ENCODE measurements at places on chromosomes 12 and 14. TPM values are rescaled to one million over a fixed set of nuclear protein-coding genes. Genes with fewer than 3 reads are reported as not detected.

TC2N gene
- total RNA-seq: not detected

SDSL gene
- total RNA-seq: 3.9 TPM

OR6C1 gene
- total RNA-seq: not detected

- DNase-seq: no peak
Observed at GRCh38 chr14:104721505-104722431, 2.3 kb upstream of the ADSS1 start.

TTC5 gene
- 15.6 TPM for total RNA-seq

- DNase-seq: peak; percentile 81
Observed at GRCh38 chr12:88247241-88247643, 105.1 kb downstream of the TMTC3 start.

DNA sequence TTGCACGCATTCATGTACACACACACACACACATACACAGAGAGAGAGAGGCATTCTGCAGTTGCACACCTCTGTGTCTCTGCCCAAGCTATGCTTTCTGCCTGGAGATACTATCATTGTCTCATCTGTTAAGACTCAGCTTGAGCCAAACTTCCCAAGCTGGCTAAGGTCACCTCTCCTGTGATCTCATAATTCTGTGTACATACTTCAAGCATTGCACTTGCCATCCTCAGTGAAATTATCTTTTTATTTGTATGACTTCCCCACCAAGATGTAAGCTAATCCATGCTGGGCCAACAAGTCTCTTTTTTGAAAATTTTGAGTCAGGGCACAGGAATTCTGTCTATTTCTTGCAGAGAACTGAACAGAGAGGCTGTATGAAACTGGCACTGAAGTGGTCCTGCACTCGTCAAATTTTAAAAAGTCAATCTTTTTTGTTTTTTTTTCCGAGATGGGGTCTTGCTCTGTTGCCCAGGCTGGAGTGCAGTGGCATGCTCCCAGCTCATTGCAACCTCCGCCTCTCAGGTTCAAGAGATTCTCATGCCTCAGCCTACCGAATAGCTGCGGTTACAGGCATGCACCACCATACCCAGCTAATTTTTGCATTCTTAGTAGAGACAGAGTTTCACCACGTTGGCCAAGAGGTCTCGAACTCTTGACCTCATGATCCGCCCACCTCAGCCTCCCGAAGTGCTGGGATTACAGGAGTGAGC is 44.3 kb downstream of the TMTC1 start:
- DNase-seq: no peak

DNA sequence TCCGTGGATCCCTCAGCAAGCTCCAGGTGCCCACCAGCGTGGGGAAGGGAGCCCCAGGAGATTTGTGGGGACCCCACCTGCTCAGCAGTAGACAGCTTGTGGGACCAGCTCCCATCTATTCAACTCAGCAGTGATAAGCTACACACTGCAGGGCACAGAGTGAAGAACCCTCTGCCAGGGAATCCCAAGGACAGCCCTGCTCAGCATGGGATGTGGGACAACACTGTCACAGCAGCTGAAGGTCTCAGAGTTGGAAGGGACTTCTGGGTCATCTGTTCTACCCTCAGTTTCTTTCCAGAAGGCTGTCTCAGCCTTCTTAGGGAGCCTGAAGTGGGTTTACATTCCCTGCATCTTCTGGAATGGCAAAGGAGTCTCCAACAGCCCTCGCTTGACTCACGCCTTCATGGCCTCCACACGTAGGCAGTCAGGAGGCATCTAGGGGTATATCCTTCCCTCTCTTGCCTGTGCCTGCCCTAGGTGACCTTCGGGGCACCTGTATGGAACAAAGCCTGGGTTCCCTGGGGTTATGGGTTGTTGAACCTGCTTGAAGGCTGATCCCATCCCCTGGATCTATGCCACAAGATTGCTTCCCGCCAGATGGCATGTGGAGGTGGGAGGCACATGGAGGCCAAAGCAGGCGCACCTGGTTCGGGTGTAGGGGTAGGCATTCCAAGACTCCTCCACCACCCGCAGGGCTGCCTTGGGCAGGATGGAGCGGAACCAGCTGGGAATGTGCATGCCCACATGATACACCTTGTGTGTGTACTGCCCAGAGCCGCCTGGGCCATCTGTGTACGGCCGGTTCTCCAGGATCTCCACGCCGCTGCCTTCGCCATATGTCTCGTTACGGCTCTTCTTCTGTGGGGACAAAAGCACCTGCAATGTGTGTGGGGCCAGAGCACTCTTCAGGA is 33.0 kb downstream of the ARL6IP4 start:
- DNase-seq: no peak

TPPP2 gene
- not detected for total RNA-seq

DNA sequence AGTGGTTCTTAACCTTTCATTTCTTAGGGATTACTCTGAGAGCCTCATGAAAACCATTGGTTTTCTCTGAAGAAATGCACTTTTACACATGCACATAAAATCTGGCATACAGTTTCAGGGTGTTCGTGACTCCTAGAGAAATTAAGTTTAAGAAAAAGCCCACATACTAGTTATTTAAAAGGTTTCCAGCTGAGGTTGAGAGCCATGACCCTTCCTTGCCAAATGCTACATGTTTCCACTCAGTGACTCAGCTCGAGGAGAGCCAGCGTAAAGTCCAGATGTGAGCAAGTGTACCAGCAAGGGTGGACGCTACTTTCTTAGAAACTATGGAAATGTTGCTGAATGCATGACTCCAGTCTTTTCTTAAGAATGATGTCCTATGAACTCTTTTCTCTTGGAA is 42.7 kb upstream of the FLRT2 start:
- no peak for DNase-seq

DNA sequence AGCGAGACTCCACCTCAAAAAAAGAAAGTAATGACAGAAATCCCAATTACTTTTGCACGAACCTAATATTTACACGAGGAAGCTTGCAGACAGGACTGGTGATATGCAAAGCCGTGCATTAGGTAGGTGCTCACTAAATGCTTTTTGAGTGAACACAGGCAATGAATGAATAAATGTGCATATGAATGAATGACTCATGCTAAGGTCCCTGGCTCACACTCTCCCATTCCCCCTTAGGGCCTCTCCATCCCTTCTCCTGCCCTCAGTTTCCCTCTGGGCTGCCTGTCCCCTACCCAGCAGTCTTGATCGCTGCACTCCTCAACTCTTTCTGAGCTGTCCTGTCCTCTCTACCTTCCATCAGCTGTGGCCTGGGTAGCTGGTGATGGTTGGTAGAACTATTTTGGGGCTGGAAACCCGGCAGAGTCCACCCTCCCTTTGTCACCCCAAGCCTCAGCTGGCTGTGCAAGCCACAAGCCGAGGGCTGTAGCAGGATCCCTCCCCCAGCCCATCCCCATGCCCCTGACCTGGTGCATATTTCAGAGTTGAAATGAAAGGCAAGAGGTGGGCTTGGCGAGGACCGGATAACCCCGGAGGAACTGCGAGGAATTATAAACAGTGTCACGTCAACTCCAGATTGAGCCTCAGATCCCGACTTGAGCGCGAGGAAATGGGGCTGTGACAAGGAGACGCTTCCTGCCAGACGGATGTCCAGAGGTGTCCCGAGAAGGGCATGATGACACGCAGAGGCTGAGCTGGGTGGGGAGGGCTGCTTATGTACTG is 191.7 kb upstream of the GSC start:
- no peak for DNase-seq

SOX5 gene
- 0.05 TPM for total RNA-seq

DNA sequence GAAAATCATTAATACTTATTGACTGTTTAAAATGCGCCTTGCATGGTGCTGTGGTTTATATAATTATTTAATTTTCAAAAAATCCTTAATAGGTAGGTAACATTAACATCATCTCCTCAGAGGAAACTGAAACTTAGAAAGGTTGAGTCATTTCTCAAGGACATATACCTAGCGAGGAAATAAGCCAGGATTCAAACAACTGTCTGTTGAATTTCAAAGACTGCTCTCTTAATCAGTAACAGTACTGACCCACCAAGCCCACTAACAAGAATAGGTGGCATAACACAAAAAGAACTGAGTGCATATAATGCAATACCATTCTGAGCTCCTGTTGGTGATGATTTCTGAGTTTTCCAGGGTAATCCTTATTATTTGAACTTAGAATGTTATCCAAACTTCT is 174.3 kb downstream of the SOX5 start:
- DNase-seq: no peak

DNA sequence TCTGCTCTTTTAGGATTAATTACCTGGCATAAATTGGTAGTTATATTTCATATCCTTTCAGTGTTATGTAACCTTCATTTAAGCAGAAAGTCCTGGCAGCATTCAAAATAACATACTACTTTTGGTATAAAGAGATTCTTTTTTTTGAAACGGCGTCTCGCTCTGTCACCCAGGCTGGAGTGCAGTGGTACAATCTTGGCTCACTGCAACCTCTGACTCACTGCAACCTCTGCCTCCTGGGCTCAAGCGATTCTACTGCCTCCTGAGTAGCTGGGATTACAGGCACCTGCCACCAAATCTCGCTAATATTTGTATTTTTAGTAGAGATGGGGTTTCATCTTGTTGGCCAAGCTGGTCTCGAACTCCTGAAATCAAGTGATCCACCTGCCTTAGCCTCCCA is 9.2 kb downstream of the KTN1 start:
- DNase-seq: no peak

GRCh38 chr14:90883782-90884181 is 67.6 kb upstream of the TTC7B start:
- DNase-seq: peak; percentile 16

- DNase-seq: no peak
Observed at GRCh38 chr12:110247340-110248095, 33.5 kb upstream of the ATP2A2 start.

GRCh38 chr14:99896361-99896760 is 103.1 kb downstream of the EML1 start:
- DNase-seq: no peak

- no peak for DNase-seq
Observed at GRCh38 chr12:85244561-85244960, 35.5 kb upstream of the ALX1 start.

LYZ gene
- not detected for total RNA-seq

ZNF605 gene
- total RNA-seq: 5.5 TPM

GRCh38 chr14:68768316-68768715 is 24.6 kb downstream of the ZFP36L1 start:
- DNase-seq: no peak

GRCh38 chr14:79395061-79395460 is 816.2 kb downstream of the DIO2 start:
- no peak for DNase-seq

GRCh38 chr14:33465846-33466700 is 484.8 kb downstream of the EGLN3 start:
- no peak for DNase-seq

EPYC gene
- not detected for total RNA-seq

DNA sequence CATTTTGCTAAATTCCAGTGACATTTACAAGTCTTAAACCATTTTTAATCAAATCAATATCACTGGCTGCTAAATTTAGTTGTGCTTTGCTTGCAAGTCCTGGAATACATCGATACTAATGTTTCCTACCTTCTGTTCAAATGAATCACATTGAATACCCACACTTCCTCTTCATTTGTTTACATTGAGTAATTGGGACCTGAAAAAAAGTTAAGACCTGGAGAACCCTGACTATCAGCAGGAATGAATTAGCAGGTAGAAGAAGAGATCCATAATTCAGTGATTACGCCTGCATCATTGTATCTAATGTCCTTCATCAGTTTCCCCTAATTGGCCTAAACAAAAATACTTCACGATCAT is 369.3 kb downstream of the ETNK1 start:
- DNase-seq: no peak

- DNase-seq: peak; percentile 62
Observed at GRCh38 chr12:74537126-74537706, 419 bp upstream of the ATXN7L3B start.

RPL10L gene
- total RNA-seq: not detected

EML5 gene
- total RNA-seq: 2.0 TPM

GRCh38 chr12:126067626-126068329 is 1002.5 kb downstream of the AACS start:
- DNase-seq: no peak

DNA sequence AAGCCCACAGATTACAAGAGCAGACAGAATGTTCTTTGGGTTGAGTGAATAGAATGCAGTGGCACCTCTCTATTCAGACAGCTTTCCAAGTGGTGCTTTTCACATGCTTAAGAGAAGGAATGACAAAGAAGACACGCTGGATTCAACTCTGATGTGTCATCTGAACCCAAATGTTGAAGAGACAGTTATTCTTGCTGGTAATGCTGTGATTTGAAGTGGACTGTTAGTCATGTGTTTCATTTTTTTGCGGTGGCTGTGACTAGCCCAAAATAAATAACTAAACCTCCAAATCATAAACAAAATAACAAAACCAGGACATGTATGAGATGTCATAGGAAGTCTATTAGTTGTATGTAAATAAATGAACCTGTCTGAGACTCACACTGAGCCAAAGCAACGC is 391.8 kb upstream of the PRICKLE1 start:
- DNase-seq: peak; percentile 74

DNA sequence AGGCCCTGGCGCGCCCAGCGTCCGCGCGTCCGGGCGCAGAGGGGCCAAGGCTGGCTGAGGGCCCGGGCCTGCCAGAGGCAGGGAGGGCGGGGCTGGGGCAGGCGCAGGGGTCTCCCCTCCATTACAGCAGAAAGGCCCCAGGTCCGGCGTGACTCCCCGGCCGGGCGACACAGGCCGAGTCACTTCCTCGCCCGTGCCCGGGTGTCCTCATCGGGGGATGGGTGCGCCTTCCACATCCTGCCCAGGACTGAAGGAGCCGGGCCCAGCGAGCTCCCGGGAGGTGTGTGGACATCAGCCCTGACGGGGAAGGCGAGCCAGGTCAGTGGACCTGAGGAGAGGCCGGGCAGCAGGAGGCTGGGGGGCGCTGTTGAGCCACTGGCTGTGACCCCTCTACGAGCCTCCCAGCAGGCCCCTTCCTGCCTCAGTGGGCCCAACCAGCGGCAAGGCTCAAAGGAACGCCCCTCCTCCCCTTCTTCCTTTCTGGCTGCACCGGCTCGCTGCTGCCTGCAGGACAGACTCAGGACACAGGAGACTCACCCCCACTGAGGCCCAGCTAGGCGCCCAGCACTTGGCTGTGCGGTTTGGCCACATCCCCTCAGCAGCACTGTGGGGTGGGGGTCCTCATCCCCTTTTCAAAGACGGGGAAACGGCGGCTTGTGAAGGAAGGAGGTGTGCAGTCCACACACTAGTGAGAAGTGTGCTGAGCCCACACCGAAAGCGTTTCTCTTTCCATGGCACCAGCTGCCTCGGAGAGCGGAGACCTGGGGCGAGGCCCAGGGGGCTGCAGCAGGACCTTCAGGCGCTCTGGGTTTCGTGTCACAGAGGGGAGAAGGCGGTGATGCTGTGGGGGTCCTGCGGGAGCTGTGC is 606 bp downstream of the TNFAIP2 start:
- DNase-seq: peak; percentile 39

- peak; percentile 44 for DNase-seq
Observed at GRCh38 chr12:109385339-109386058, 37.8 kb downstream of the MYO1H start.

ETFBKMT gene
- 1.8 TPM for total RNA-seq

DNA sequence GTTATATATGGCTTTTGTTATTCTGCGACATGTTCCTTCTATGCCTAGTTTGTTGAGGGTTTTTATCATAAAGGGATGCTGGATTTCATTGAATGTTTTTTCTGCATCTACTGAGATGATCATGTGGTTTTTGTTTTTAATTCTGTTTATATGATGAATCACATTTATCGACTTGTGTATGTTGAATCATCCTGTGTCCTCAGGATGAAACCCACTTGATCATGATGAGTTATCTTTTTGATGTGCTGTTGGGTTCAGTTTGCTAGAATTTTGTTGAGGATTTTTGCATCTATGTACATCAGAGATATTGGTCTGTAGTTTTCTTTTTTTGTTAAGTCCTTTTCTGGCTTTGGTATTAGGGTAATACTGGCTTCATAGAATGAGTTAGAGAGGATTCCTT is 291.2 kb downstream of the AKAP6 start:
- peak; percentile 42 for DNase-seq

KNTC1 gene
- total RNA-seq: 42.3 TPM

Measured in HT1080 (cell line).